HS-5 (cell line): ENCODE measurements at places on chromosomes 16 and 17.

GRCh38 chr16:29854520-29855100, 8.4 kb downstream of the CDIPT start:
- no peak for DNase-seq

- DNase-seq, result no peak
These were observed 7.1 kb downstream of the COL1A1 start for GRCh38 chr17:50194140-50194933.

GRCh38 chr16:15907863-15908478, 19.6 kb upstream of the CEP20 start:
- DNase-seq, result no peak

- no peak for DNase-seq
These were observed 167.1 kb downstream of the HAPSTR1 start for GRCh38 chr16:9258423-9259051.

DNA sequence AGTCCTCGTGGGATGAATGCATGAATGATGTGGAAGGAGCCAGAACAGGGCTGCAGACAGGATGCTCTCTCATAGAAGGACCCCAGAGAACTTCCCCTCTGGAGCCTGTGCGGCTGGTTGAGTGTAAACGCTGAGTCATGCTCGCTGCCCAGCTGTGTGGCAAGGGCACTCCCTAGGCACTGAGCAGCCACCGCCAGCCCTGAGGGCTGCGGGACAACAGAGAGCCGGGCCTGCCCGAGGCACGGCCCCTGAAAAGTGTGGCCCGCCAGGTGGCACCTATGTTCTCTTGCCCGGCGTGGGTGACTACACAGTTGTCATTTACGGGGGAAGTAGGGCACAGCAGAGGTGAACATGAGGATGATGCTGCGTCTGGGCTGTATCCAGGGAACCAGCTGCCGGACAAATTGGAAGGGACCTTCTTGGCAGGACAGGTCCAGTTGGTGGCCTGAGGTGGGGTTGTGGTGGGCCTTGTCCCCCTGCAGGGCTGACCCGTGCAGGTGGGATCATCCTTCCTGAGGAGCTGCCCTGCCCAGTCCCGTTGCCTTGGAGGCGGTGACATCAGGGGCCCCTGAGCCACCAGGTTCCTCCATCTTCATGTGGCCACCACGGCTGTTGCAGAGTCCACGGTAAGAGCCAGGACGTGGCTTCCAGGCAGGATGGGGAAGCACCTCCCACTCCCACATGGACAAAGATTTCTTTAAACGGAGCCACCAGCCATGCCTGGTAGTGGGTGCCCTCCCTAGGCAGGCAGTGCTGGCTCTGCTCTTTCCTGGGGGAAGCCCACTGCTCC, 94.8 kb upstream of the CBX4 start:
- no peak for DNase-seq
